ENCODE measurements at places on chromosomes 7 and 10.

DNA sequence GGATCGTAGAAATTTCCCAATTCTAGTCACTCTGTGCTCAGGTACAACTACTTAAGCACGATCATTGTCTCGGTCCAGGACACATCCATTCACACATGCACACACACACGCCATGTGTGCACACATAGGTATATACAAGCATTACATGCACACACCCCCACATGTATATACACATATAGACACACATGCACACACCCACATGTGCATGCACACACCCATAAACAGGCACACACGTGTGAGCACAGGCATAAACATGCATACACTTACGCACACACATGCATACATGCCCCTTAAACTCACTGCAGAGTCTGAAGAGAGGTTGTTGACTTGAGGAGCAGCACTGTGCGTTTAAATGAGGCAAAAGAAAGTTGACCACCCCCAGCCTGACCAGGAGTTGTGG, 32.5 kb upstream of the INSIG1 start:
- DNase-seq, result no peak

GRCh38 chr10:27252267-27253000, 11.8 kb upstream of the ACBD5 start:
- peak; percentile 43 for DNase-seq

DNA sequence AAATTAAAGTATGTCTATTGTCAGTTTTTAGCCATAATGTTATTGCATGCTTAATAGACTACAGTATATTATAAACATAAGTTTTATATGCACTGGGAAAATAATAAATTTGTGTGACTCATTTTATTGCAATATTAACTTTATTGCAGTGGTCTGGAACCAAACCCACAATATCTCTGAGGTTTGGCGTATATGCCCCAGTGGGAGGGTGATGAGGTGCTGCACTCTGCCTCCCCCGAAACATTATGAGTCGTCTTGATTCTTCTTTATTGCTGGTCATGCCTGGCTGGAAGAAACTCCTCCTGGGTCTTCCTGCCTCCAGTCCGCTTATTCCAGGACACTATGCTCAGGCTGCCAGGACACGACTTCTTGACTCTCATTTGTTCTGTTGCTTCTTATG, 88.4 kb downstream of the MTPN start:
- peak; percentile 54 for DNase-seq

- no peak for DNase-seq
Measured at GRCh38 chr7:158849768-158850544, 6.4 kb upstream of the DYNC2I1 start.

GRCh38 chr7:85489498-85489897, 302.6 kb upstream of the SEMA3D start:
- DNase-seq, result peak; percentile 34

DNA sequence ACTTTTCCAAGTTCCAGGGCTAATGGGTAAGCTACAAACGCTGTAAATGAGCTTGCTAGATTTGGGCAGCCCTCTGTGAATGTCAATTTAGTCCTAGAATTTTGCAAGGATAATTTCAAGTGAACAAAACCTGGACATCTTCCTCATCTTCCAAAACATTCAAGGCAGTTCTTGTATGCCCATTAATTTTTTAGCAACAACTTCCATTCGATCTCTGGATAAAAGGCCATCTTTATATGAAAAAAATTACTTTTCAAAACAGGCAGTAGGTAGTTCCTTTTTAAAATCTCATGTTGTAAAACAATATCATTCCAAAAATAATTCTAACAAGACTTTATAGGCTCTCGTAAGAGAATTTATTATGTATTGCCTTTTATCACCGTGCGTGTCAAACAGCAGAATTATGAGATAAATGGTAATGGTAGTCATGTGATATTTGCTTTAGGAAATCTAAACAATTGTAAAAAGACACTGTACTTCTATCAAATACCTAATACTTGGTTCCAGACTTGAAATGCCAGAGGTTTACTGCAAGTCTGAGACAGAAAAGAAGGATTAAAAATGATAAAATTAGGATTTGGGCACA, 143.7 kb upstream of the NRP1 start:
- DNase-seq, result no peak

- no peak for DNase-seq
Measured at GRCh38 chr10:86954681-86955500, 2.5 kb downstream of the MMRN2 start.

- DNase-seq, result no peak
Measured at GRCh38 chr7:93944673-93945072, 23.1 kb downstream of the GNG11 start.

DNA sequence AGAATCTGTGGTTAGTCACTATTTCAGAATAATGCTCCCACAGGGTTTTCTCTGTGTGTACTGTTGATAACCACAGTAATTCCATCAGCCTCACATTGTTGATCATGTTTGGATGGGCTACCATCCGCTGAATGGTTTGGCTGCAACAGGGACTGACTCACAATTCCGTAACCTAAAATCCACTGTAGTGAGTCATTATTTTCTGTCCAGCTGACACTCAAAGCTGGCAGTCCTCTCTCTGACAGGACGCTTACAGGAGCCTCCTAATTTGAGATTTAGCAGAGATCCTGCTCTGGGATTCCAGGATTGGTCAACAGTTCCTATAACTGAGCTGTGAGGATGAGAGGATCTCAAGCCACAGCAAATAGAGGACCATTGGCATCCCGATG, 32.7 kb downstream of the VWA2 start:
- peak; percentile 97 for DNase-seq

DNA sequence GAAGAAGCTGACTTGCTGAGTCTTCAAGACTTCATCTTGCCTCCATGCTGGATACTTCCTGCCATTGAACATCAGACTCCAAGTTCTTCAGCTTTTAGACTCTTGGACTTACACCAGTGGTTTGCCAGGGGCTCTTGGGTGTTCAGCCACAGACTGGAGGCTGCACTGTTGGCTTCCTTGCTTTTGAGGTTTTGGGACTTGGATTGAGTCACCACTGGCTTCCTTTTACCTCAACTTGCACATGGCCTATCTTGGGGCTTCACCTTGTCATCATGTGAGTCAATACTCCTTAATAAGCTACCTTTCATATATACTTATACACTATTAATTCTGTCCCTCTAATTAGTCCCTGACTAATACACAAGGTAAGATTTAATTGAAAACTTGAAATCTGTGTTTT, 361.7 kb upstream of the SEMA3C start:
- DNase-seq, result peak; percentile 84

- no peak for DNase-seq
Measured at GRCh38 chr7:115066050-115066449, 144.2 kb downstream of the MDFIC start.

- no peak for DNase-seq
Measured at GRCh38 chr7:139699640-139700504, 77.9 kb downstream of the HIPK2 start.

DNA sequence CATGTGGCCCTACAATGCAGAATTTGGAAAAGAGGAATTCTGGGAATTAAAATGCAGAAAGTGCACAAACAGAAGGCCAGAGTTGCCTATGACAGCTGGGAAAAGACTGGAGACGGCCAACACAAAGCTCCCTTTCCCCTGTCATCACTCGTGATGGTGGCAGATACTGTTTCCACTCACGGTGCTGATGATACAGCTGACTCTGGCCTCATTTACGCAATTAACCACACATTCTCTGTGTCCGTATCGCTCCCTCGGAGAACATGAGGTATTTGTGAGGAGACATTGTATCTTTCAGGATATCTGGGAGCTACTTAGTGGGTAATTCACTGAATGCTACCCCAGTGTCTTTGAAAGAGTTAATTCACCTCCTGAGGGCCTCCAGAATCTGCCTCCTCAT, 172.8 kb downstream of the TAX1BP1 start:
- no peak for DNase-seq

DNA sequence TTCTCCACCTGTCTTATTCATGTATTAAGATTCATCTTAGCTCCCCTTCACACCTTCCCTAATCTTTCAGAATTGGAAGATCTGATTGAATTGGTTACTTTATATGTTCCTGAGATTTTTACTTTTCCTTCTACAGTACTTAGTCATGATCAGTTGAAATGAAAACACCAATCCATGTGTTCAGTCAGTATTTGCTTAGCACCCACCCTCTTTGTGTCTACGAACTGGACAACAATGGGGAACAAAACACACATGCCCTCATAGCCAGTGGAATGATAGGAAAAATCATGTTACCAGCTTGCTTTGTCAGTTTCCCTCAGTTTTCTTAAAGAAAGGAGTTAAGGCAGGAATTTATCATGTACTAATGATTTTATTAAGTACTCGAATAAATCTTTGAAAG, 2.0 kb downstream of the MASTL start:
- DNase-seq, result no peak

- no peak for DNase-seq
Measured at GRCh38 chr10:125156196-125156595, 4.2 kb downstream of the CTBP2 start.

DNA sequence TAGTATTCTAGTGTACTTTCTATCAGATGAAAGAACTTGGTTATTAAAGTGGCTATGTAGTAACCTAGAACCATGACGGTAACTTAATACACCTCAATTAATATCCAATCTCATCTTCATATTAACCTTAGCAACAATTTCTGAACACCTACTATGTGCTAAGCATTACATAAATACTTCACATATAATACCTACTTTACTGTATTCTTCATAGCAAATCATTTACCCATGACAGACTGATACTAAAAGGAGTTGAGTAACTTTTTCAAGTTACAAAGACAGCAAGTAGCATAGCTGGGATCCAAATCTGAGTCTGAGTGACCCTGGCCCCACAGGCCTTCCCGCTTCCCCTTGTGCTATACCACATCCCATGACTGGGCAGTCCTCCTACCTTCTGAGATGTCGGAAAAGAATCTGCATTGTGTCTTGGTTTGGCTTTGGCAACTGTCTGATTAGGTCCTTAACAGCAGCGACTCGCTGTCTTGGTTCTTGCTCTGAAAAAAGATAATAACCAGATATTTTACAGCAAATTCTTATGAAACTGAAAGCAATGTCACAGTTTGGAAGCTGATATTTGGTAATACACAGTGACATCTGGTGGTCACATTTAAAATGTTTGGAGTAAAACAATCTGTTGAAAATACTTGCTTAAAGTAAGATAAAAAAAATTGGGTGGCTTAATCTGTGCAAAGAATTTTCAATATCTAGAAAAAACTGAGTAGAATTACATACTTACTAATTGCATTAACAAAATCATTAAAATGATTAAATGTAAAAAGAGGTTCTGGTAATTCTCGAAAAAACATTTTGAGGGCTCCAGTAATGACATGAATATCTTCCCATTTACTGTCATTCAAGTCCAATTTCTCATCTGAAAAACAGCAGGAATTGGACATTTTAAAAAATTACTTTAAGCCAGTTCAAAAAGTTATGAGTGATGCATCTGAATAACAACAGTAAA, 120.1 kb downstream of the ARHGAP12 start:
- peak; percentile 42 for DNase-seq

- peak; percentile 25 for DNase-seq
Measured at GRCh38 chr10:115092258-115092554, 959 bp upstream of the ATRNL1 start.

Measured in M059J (cell line).